ENCODE measurements at places on chromosomes 5 and 9.

GRCh38 chr5:91224456-91224855 lies 158.7 kb downstream of the ARRDC3 start:
- DNase-seq, result no peak

GRCh38 chr9:19471737-19472648 lies 63.2 kb downstream of the ACER2 start:
- DNase-seq, result peak; percentile 27

DNA sequence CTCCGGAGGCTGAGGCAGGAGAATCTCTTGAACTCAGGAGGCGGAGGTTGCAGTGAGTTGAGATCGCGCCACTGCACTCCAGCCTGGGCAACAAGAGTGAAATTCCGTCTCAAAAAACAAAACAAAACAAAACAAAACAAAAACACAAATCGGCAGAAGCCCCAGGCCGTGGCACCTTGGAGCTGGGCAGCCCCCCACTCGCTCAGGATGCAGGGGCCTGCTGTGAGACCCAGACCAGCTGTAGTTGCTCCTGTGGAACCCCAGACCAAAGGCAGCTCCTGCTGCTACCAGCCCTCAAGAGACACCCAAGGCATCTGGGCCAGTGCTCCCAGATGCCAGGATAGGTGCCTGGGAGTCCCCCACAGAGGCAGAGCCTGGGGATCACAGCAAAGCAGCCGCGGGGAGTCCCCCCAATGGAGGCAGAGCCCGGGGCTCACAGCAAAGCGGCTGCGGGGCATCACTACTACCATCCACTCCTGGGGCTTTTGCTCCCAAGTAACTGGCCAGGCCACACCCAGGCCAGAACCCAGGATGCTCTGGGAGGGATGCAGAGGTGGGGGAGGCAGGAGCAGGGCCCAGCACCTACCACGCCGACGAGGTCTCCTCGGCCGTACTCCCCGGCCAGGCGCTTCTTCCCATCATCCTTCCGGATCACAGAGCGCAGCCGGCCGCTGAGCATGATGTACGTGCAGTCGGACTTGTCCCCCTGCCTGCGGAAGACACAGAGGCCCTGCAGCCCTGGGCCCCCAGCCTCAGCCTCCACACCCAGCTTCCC lies 37.7 kb upstream of the NSMF start:
- DNase-seq, result no peak

GRCh38 chr5:154418344-154418820 lies 27.4 kb upstream of the SAP30L start:
- no peak for DNase-seq

GRCh38 chr9:107737987-107738743 lies 248.6 kb upstream of the KLF4 start:
- no peak for DNase-seq

GRCh38 chr5:15914638-15915037 lies 265.0 kb downstream of the MARCHF11 start:
- no peak for DNase-seq
